ENCODE measurements at places on chromosomes 5 and 9. TPM values are rescaled to one million over a fixed set of nuclear protein-coding genes. Genes with fewer than 3 reads are reported as not detected.

TBC1D9B gene
- total RNA-seq: 56.4 TPM

ADAMTS19 gene
- 0.73 TPM for total RNA-seq

RAI14 gene
- total RNA-seq: 107 TPM

ELOVL7 gene
- 0.33 TPM for total RNA-seq
